Stimulated activated CD4-positive, alpha-beta T cell treated with anti-CD3 and anti-CD28 coated beads, TNF-alpha, amount 100 ng/mL, for 48 hours (primary cell): ENCODE measurements at places on chromosomes 5 and 9.

DNA sequence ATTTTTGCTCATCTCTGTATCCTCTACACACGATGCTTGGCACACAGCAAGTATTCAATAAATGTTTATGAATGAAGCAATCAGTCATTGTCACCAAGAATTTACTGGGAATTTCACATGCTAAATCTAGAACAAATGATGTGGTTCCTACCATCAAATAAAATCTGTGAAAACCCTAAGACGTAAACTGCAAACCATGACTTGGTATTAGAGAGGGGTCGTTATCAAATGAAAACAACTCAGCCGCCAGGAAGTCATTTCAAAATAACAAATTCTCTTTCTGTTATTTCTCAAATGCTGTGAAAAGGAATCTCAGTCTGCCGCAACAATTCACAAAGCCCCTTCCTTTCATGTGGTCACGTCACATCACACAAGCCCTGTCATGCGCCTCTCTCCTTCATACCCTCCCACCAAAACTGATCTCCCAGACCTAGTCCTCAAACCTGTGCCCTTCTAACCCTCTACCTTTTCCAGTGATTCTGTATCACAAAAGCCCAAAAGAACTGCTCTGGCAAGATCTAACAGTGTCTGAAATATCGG, 173.6 kb downstream of the DEPDC1B start:
- DNase-seq: no peak

DNA sequence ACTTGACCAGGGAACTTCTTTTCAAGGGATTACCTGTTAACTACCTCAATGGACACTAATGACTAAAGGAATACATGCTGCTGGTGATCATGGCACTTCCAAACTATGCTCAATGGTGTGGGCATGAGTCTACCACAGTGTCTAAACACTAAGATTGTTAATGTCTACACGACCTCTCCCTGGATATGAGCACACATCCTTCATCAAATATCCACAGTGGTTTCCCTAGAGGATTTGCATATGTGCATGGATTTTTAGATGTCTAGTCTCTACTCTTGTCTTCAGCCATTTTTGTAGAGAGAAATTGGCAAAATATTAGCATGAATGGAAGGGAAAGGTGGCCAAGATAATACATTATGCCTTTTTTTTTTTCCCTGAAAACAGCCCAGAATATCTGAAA, 113.3 kb upstream of the CCDC152 start:
- DNase-seq: no peak

DNA sequence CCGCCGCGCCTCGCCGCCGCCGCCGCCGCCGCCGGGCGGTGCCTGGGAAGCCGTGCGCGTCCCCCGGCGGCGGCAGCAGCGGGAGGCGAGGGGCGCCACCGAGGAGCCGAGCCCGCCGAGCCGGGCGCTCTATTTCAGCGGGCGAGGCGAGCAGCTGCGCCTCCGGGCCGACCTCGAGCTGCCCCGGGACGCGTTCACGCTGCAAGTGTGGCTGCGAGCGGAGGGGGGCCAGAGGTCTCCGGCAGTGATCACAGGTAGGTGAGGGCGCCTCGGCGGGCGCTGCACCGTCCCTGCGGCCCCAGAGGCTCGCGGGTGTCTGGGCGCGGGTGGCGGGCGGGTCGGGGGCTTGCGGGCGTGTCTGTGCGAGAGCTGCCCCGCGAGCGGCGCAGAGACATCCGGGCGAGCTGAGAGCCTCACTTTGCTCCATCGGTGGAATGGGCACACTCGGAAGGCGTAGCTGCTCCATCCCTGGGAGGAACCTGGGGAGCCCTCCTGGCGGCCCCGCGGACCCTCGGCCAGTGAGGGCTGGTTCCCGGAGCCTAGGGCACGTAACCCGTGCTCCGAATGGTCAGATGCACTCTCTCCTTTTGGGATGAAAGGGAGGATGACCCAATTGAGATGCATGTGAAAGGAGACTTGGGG, 864 bp downstream of the PAPPA start:
- no peak for DNase-seq

- DNase-seq: no peak
These were observed 994.8 kb upstream of the WWC1 start for GRCh38 chr5:167296661-167297060.

DNA sequence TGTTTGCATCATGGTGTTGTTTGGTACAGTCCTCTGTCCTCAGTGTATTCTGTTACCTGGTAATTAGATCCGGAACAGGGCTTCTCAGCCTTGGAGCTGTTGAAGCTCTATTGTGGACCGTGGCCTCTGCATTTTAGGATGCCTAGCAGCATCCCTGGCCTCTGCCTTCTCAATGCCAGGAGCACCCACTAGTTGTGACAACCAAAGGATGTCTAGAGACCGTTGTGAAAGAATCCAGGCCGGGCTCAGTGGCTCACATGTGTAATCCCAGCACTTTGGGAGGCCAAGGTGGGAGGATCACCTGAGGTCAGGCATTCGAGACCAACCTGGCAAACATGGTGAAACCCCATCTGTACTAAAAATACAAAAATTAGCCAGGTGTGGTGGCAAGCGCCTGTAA, 159.6 kb downstream of the CACNA1B start:
- no peak for DNase-seq

- DNase-seq: no peak
These were observed 264.9 kb upstream of the TNC start for GRCh38 chr9:115382865-115383264.

- no peak for DNase-seq
These were observed 267.9 kb downstream of the CDK5RAP2 start for GRCh38 chr9:120312031-120312430.

DNA sequence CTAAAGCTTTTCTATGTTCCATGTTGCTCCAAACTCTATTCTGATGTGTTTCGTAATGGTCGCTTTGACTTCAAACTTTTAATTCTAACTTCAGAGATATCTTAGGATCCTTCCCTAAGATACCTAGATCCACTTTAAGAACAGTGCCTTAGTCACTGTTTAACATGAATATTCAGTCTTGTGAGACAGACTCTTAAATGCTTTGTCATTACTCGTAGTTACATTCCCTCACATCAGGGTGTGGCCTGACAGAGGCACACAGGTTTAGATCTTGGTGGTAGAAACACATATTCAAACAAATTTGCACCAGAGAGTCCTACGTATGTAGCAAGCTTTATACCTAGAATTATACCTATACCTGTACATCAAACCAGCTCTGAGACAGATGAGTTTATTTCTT, 687.0 kb upstream of the C9orf72 start:
- no peak for DNase-seq
